ENCODE measurements at places on chromosomes 7 and 10.

DNA sequence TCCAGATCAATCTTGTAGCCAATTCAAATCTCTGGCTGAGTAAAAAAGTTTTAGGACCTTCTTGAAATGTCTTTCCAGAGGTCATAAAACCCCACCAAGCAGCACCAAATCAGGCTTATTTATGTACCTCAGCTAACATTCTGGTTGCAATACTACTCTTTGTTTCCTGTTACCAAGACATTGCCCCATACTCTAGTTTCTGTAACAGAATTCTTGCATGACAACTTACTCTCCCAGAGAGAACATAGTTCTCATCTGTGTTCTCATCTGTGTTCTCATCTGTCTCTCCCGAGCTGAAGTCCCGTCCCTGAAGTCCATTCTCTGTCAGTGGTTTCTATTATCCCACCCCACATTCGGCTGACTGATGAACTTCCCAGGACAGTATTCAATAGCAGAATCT lies 1285.1 kb downstream of the XPNPEP1 start:
- no peak for DNase-seq

GRCh38 chr10:133411523-133412380 lies 12.7 kb downstream of the SPRN start:
- no peak for DNase-seq

- DNase-seq, result no peak
Measured at GRCh38 chr10:123769647-123770046, 103.5 kb downstream of the GPR26 start.

DNA sequence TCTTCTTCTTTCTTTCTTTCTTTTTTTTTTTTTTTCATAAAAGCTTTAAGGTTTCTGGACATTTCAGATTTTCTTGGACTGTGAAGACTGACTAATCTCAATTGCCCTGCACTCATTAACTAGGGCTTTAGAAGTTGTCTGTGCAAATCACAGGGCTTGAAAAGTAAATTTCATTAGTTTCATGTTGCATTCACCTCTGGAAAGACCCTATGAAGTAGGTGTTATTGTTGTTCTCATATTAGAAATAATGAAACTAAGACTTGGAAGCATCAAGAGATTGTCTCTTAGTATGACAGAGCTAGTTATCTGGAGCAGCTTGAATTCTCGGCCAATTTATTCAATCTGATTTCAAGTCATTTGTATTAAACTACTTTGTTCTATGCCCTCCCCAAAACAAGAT lies 28.2 kb upstream of the SEMA3D start:
- DNase-seq, result no peak

- DNase-seq, result no peak
Measured at GRCh38 chr7:120421151-120421651, 148.2 kb downstream of the KCND2 start.

DNA sequence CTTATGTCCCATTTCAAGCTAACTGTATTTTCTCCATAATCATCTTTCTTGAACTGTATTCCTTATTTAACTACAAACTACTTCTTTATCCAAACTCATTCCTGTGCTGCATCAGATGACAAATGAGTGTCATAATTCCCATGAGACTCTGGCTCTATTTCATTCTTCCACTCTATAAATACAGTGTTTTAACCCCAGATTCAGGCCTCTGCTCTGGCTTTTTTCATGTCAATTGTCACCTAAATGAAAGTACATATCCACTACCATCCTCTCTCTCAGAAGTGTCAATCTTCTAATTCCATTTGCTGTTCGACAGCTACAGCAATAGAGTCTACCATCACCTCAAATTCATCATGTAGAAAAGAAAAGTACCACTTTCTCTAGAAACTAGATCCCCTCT lies 172.7 kb downstream of the CACNA2D1 start:
- DNase-seq, result no peak

GRCh38 chr10:124996127-124996853 lies 54.4 kb downstream of the ZRANB1 start:
- DNase-seq, result no peak

All from renal cortical epithelial cell (primary cell).